ENCODE measurements at places on chromosomes 11 and 22. TPM values are rescaled to one million over a fixed set of nuclear protein-coding genes. Genes with fewer than 3 reads are reported as not detected.
A peak's percentile ranks its signal among the peaks of the same experiment; 100 is the strongest.

The PHETA2 gene
- 9.8 TPM for polyA plus RNA-seq

- no peak for DNase-seq
Measured at GRCh38 chr22:17733466-17733865, 40.8 kb downstream of the BID start.

DNA sequence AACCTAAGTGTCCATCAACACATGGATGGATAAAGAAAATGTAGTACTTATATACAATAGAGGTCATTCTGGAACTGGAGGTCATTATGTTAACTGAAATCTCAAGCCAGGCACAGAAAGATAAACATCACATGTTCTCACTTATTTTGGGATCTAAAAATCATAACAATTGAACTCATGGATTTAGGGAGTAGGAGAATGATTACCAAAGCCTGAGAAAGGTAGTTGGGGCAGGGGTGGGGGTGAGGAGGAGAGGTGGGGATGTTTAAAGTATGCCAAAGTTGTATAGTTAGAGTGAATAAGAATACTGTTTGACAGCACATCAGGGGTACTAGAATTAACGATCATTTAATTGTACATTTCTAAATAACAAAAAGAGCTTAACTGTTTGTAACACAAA lies 1112.7 kb downstream of the DLG2 start:
- DNase-seq: no peak

DNA sequence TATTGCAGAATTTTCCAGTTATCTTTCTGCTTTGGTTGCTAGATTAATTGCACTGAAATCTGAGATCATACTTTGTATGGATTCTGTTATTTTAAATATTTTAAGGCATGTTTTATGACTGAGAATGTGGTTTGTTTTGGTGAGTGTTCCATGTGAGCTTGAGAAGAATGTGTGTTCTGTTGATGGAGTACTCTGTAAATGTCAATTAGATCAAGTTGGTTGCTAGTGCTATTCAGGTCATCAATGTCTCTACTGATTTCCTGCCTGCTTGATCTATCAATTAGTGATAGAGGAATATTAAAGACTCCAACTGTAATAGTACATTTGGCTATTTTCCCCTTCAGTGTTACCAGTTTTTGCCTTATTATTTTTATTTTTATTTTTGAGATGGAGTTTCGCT lies 64.3 kb upstream of the SHANK2 start:
- DNase-seq: no peak

The MEI1 gene
- polyA plus RNA-seq: 1.9 TPM

DNA sequence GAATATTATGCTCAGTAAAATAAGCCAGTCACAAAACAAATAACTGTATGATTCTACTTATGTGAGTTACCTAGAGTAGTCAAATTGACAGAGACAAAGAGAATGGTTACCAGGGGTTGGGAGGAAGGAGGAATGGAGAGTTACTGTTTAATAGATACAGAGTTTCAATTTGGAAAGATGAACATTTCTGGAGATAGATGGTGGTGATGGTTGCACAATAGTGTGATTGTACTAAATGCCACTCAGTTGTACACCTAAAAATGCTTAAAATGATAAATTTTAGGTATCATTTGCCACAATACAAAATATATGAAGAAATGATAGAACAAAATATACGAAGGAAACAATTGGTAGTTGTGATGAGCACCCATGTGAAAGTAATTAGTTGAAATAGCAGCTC lies 43.4 kb downstream of the PDHX start:
- no peak for DNase-seq

The PKP3 gene
- polyA plus RNA-seq: 4.1 TPM

DNA sequence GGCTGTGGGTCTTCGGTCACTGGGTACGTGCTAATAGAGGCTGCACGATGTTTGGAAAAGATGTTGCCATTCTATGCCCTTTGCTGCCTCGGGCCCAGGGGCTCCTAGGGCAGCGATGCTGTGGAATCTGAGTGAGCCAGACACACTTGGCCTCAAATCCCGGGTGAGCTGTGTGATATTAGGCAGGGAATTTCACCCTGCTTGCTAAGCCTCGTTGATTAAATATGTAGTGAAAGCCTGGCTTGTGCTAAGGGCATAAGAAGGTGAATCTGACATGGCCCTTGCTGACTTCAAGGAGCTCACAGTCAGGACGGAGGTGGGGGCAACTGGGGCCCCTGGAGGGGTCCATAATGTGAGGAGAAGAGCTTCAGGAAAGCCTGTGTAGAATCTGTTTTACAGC lies 5.4 kb upstream of the HMOX1 start:
- DNase-seq: no peak

The POU2AF1 gene
- polyA plus RNA-seq: 1.1 TPM

GRCh38 chr11:98100689-98101088 lies 920.1 kb upstream of the CNTN5 start:
- DNase-seq: no peak

The CCDC87 gene
- polyA plus RNA-seq: 0.28 TPM

DNA sequence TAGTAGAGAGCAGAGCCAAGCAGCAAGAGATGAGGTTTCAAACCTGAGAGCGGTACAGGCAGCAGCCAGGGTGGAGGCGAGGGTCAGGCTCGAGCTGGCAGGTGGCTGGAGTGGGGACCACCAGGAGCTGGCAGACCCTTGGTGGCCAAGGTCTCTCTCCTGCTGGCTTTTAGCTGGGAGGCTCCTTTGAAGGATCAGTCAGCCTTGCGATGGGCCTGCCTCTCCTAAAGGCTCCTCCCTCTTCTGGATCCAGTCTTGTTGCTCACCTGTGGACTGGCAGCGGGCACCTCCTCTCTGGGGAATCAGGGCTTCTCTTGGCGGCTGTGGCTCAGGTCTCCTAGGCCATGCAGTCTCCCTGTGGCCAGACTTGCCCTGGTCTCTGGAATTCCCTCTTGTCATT lies 24.8 kb downstream of the TPST2 start:
- no peak for DNase-seq

DNA sequence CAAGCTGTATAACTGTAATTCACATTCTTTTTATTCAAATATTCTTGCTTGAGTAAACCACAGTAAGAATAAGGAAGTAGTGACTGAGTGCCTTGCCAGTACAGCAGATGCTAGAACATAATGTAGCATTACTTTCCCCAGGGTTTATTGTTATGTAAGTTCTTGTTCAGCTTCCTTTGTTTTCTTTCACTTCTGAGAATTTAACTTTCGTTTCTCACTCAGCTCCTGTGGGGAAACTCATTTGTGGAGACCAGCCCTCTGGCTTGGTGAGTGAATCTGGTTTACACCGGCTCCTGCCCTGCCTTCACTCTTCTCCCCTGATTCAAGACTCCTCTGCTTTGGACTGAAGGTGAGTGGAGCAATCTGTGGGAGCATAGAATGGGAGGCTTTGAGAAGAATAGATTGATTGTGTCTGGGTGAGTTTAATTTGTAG lies at the start of gene TRIM22:
TSS of gene TRIM22 (plus strand) at position 240 of the 433 bp plus-strand sequence. CDS start 6,443 bp downstream, outside the sequence.
- DNase-seq: peak; percentile 18

DNA sequence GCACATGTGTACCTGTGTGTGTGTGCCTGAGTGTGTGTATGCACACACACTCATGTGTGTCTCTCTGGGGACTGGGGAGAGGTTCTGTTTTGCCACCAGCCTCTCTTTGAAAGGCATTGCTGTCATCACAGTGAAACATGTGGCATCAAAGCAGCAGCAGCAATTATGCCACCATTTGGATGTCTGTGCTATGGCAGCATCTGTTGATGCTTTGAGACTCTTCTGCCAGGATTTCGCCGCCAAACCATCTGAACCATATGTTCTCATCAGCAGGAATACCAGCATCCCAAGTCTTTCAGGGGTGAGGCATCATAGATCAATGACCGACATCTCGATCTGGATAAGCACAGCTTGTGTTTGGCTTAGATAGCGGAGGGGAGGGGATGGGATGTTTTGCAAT lies 168.6 kb downstream of the FAT3 start:
- no peak for DNase-seq

The MYBPC3 gene
- polyA plus RNA-seq: 0.08 TPM

GRCh38 chr11:1748636-1749394 lies 1.6 kb downstream of the IFITM10 start:
- DNase-seq: no peak

GRCh38 chr11:126930091-126930841 lies 70.3 kb downstream of the KIRREL3 start:
- DNase-seq: no peak

DNA sequence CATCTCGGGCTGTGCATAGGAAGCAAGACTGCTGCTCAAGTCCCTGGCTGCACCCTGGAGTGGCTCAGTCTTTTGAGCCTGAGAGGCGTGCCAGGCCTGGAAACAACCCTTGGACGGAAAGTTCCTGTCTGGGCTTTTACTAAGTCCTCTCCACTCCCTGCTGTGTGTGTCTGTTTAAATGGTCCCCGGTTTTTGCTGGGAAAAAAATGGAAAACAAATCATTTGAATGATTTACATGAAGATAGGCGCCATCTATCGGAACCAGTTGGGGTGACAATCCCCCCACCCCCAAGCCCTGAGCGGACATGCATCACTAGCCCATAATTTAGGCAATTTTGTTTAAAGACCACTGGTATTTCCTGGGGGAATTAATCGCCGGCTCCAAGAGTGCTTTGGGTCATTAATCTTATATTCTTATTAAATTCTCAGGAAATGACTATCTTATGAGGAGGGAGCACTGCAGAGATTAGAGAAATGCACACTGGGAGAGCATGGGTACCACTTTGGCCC lies 2.7 kb upstream of the GAB2 start:
- DNase-seq: no peak

- DNase-seq: no peak
Measured at GRCh38 chr22:43216738-43217137, 29.8 kb upstream of the TTLL12 start.

The ZNF408 gene
- polyA plus RNA-seq: 7.9 TPM

DNA sequence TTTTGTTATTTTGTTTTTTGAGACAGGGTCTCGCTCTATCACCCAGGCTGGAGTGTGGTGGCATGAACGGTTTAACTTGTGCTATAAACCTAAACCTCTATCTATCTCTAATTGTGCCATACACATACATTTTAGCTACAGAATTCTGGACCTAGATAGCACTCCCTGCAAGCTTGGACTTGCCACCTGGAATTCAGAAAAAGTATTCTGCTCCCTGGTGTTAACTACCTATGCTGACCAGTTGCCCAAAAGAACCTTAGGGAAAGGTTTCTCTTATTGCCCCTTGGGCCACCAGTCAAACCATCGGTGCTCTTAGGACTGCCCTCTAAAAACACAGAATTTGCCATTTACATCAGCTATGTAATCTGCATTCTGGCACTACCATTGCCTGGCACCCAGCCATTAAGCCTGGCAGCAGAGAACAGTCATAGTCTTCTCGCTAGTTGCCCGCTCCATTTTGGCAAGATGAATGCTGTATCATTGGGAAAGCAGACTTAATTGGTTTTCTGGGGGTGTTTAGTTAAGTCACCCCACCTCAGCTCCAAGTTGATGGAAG lies 55.3 kb downstream of the ETS1 start:
- DNase-seq: no peak

DNA sequence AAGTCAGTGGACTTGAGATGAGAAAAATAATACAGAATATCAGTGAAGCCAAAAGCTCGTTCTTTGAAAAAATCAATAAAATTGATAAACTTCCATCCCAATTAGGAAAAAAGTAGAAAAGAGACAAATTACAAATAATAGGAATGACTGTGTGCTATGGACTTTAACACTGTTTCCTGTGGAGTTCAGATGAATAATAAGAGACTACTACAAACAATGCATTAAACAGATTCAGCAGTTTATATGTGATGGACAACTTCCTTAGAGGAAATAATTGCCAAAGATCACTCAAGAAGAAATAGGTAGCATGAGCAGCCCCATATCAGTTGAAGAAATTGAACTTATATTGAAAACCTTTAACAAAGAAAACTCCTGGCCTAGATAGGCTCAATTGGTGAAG lies 99.7 kb downstream of the PPP6R3 start:
- DNase-seq: no peak

DNA sequence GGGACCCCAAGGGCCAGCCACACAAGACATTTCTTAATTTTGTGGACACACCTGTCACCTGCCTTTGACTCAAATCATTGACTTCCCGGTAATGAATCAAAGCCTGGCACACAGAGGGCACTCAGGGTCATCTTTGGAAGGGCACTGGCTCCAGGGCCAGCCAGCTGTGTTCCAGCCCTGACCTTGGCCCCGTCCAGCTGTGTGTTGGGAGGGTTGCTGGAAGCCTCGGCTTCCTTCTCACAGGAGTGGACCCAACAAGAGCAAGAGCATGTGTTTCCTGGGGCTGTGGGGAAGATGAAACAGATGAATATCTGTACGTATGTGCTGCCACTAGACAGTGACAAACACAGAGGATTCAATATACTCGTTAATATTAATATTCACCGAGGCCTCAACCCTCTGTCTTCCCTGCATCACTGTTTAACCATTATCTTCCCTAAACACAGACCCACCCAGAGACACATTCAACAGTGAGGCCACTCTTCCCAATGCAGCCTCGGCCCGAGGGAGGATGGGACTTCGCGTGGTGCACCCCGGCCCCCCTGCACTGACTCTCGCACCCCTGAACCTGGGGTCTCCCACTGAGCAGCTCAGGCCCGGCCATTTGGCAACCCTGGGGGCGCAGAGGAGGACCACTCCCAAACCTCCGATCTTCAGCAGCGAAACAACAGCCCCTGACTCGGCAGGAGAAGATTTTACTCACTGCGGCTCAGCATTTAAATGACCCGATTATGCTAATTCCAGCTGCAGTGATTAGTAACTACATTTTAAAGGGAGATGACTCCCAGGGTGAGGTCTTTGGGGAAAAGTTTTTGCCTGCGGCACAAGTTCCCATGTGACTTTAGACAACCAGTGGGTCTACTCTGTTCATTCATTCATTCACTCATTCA lies 45.7 kb downstream of the PHF21B start:
- no peak for DNase-seq

The DGCR6 gene
- polyA plus RNA-seq: 10.0 TPM

GRCh38 chr11:80155412-80156017 lies 714.7 kb upstream of the TENM4 start:
- no peak for DNase-seq

The DDIAS gene
- polyA plus RNA-seq: 7.5 TPM

DNA sequence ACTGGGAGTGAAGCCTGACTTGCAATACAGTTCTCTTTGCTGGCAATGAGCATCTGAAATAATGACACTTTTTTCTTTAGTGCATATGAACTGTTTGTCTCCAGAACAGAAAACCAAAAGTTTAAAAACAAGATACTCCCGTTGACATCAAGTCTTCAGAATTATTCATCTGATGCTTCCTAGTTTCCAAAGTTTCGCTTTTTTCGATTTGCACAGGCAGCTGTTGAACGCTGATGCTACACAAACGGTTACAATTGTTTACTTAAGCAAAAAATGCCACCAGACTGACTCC lies 612 bp upstream of the BIRC2 start:
- DNase-seq: no peak

Measured in right renal cortex interstitium (tissue), 3 donors.